ENCODE measurements at places on chromosomes 7 and 10. TPM values are rescaled to one million over a fixed set of nuclear protein-coding genes. Genes with fewer than 3 reads are reported as not detected.

The ANKRD1 gene
- not detected for total RNA-seq

The HOXA7 gene
- total RNA-seq: 12.9 TPM

The ADIRF gene
- 1,895 TPM for total RNA-seq

DNA sequence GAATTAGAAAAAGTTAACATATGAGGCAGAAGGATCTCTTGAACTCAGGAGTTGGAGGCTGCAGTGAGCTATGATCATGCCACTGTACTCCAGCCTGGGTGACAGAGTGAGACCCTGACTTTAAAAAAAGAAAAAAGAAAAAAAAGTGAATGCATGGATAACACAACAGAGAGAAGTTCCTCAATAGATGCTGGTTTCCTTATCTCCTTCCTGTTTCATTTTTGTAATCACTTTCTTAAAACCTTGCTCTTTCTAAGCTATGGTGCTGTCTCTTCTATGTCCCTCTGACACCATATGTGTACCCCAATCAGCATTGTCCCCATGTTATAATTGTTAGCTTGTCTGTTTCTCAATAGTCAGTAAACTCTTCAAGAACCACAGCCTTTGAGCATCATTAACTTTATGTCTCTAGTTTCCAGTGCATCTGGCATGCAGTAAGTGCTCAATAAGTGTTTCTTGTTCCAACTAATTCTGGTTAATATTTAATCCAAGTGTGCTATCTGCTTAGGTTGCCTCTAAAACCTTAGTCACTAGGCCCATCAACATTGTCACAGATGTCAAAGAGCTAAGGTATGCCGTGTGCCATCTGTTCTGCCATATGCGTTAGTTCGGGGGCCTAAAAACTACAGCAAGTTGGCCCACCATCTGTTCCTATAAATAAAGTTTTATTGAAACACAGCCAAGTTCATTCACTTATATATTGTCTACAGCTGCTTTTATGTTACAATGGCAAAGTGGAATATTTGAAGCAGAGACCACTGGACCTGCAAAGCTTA is 36.2 kb downstream of the MPP7 start:
- no peak for DNase-seq

DNA sequence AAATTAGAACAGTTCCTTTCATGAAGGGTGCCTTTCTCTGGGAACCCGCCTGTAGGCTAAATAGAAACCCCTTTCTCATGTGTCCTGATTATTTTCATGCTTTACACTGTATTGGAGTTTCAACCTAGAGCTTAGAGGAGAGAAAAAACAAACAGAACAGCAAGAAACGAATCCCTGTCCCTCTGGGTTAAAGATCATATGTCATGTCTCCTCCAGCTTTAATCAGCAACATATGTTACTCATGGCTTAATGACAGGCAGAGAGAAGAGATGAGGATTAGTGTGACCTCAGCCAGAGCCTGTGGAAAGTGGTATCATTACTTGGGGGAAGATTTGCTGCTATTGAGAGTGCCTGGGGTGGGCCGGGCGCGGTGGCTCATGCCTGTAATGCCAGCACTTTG is 32.1 kb downstream of the CRCP start:
- no peak for DNase-seq

DNA sequence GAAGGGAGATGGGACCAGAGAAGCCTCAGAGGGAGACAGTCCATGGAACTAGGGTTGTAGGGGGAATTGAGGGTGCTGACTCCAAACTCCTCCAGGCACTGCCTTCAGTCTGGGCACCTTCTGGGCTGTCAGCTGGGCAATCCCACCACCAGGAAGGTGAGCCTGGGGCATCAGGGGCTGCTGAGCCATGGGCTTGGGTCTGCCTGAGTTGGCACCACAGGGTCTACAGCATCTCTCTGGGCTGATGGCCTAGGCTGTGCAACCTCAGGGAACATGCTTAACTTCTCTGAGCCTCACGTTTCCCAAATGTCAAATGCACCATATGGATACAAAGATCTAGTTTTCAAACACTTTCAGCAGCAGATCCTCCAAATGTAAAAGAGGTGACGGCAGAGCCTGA is 46.8 kb upstream of the PRLHR start:
- no peak for DNase-seq

GRCh38 chr10:113381981-113382509 is 170.8 kb upstream of the HABP2 start:
- no peak for DNase-seq
